ENCODE measurements at places on chromosomes 11 and 22.

GRCh38 chr11:117229411-117229810 is 2.5 kb downstream of the PCSK7 start:
- DNase-seq, result no peak

DNA sequence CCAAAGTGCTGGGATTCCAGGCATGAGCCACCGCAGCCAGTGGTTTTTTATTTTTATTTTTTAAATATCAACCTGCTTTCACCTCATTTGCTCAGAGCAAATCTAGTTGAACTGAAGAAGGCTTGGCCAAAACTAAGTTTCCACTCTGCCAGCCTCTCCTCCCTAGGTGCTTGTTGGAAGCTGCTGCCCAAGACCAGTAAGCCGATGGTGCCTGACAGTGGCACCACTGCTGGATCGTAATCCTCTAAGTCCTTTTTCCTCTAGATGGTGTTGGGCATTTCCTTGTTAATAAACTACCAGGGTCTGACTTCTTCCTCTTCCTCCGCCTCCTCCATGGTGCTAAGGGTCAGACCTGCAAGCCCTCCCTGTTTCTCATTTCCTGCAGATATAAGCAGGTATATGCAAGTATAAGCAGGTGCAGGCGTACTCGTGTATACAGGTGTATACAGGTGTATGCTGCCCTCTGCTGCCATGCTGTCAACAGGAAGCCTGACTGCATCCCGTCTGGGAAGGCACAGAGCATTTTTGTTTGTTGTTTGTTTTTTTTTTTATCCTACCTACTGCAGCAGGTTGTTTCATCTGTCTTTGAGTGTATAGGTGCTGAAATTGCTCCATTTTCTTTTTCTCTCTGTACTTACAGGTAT is 1.6 kb downstream of the NADSYN1 start:
- DNase-seq, result no peak

GRCh38 chr11:102489186-102490145 is 36.9 kb upstream of the TMEM123 start:
- DNase-seq, result no peak

- DNase-seq, result no peak
Measured at GRCh38 chr11:74033046-74033445, 24.2 kb upstream of the UCP3 start.

- DNase-seq, result no peak
Measured at GRCh38 chr11:69899957-69900821, 81.0 kb upstream of the FGF3 start.

GRCh38 chr11:46903846-46904245 is 14.5 kb downstream of the LRP4 start:
- no peak for DNase-seq

- DNase-seq, result no peak
Measured at GRCh38 chr11:100903284-100903683, 216.2 kb downstream of the ARHGAP42 start.

Data from NCI-H1436 treated with DMSO at 0.1 percent for 48 hours (cell line).